Aorta (tissue), 5 donors: ENCODE measurements at places on chromosomes 6 and 20. TPM values are rescaled to one million over a fixed set of nuclear protein-coding genes. Genes with fewer than 3 reads are reported as not detected.
A peak's percentile ranks its signal among the peaks of the same experiment; 100 is the strongest.

- no peaks in the 10 kb centered on the region for H3K36me3 ChIP-seq
- H3K27ac ChIP-seq: no peak overlapping the region
- no peaks in the 10 kb centered on the region for H3K4me1 ChIP-seq
- peaks cover 2% of the 10 kb centered on the region for H3K27me3 ChIP-seq
- no peak overlapping the region for H3K4me3 ChIP-seq
Observed at GRCh38 chr6:150646228-150646627, 46.5 kb downstream of the PLEKHG1 start.

- no peak for DNase-seq
- H3K4me1 ChIP-seq: no peaks in the 10 kb centered on the region
- H3K27ac ChIP-seq: no peak overlapping the region
Observed at GRCh38 chr6:139014945-139015344, 13.6 kb upstream of the ABRACL start.

DNA sequence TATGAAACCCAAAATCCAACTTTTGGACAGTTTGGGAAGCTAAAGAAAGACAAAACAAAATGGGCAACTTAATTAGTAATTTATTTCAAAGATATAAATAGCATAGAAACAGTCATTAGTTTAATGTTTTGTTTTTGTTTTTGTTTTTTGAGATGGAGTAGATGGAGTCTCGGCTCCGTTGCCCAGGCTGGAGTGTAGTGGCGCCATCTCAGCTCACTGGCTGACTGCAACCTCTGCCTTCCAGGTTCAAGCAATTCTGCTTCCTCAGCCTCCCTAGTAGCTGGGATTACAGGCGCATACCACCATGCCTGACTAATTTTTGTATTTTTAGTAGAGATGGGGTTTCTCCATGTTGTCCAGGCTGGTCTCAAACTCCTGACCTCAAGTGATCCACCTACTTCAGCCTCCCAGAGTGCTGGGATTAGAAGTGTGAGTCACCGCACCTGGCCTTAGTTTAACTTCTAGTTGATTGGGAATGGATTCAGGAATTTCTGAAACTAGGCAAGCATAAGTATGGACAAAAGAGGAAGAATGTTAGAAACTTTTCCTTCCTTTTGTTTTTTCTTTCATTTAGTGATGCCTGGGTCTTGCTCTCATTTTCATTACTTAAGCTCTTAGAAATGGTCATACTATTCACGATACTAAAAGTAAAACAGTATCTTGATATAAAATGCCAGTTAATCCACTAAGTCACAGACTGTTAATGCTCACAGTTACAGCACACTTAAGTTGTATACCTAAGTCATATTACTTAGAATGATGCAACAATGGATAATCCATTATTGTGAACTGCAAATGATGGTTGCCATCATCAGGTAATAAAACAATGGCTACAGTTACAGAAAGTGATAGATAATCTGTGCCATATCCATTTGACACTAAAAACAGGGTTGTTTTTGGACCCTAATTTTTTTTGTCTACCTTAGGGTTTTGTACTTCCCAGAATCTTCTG lies 8.2 kb downstream of the SENP6 start:
- H3K27me3 ChIP-seq: no peaks in the 10 kb centered on the region
- no peaks in the 10 kb centered on the region for H3K36me3 ChIP-seq
- H3K4me3 ChIP-seq: no peak overlapping the region
- H3K27ac ChIP-seq: no peak overlapping the region
- no peak for DNase-seq
- H3K4me1 ChIP-seq: peaks cover 1% of the 10 kb centered on the region

DNA sequence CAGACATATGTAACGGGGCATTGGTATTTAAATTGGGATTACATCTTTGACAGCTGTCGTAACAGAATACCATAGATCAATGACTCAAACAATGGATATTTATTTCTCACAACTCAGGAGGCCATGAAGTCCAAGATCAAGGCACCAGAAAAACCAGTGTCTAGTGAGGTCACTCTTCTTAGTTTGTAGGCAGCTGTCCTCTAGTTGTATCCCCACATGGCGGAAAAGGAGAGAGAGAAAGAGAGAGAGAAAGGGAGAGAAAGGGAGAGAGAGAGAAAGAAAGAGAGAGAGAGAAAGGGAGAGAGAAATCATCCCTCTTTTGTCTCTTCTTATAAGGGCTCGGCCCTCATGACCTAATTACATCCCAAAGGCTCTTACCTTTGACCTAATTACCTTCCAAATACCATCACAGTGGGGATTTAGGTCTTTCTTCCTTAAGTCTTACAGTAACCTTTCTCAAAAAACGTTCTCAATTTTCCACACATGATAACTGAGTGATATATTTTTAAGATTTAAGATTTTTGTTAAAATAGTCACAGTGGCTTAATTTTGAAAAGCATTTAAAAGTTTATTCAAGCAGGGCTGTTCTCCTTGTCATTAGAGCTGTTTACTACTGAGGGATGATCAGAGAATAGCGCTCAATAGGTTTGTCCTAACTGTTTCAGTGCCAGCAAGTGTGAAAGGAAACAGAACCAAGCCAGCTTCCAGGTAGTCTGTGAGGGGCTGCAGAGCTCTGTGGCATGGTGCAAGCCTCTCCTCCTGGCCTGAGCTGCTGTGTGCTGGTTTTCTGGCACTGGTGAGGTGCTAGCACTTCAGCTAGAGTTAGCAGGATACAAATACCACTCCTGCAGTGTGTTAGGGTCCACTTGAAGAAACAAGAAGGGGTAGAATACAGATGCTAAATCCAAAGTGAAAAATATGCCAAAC lies 79.0 kb downstream of the IMPG1 start:
- H3K27ac ChIP-seq: no peak overlapping the region
- no peak overlapping the region for H3K4me3 ChIP-seq
- DNase-seq: no peak
- no peaks in the 10 kb centered on the region for H3K27me3 ChIP-seq

GRCh38 chr20:11260611-11261010 lies 586.8 kb upstream of the JAG1 start:
- H3K36me3 ChIP-seq: no peaks in the 10 kb centered on the region
- H3K27me3 ChIP-seq: no peaks in the 10 kb centered on the region
- no peaks in the 10 kb centered on the region for H3K4me1 ChIP-seq
- H3K27ac ChIP-seq: no peak overlapping the region

- no peak overlapping the region for H3K4me3 ChIP-seq
- H3K36me3 ChIP-seq: no peaks in the 10 kb centered on the region
Observed at GRCh38 chr6:134534708-134535149, 216.8 kb upstream of the SGK1 start.

TGM3 gene
- not detected for total RNA-seq

- H3K36me3 ChIP-seq: no peaks in the 10 kb centered on the region
- no peak for DNase-seq
- no peak overlapping the region for H3K4me3 ChIP-seq
- no peaks in the 10 kb centered on the region for H3K27me3 ChIP-seq
Observed at GRCh38 chr20:46604551-46605133, 46.6 kb downstream of the SLC13A3 start.

MOG gene
- not detected for total RNA-seq

XKR7 gene
- not detected for total RNA-seq

DNA sequence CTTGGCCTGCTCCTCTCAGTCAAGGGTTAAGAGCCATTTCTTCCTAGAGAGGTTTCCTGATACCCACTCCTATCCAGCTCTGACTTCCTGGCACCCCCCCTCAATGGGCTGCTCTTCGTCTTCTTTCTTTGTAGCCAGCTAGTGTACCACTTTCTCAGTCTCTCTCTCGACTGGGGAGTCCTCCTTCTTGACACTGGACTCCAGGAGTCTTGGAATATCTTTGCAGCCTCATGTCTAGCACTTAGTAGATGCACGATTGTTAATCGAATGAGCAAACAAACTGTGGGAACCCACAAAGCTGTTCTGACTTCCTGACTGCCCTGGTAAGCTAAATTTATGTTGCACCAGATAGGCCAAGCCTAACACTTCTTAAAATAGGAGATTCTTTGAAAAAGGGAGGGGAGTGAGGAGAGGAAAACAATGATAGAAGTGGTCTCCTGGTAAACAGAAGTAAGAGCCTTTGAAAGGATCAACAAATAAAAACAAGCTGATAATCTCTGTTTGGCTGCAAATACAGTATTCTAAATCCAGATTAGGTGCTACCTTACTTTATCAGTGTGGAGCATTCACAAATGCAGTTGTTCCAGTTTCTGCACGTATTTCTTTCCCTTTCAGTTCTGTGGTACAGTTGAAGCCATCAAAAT lies 160.1 kb upstream of the CITED2 start:
- H3K36me3 ChIP-seq: no peaks in the 10 kb centered on the region
- H3K27me3 ChIP-seq: no peaks in the 10 kb centered on the region
- H3K27ac ChIP-seq: no peak overlapping the region

FAM50B gene
- total RNA-seq: 9.1 TPM

SLC22A7 gene
- total RNA-seq: not detected

ALDH5A1 gene
- total RNA-seq: 8.2 TPM

DNA sequence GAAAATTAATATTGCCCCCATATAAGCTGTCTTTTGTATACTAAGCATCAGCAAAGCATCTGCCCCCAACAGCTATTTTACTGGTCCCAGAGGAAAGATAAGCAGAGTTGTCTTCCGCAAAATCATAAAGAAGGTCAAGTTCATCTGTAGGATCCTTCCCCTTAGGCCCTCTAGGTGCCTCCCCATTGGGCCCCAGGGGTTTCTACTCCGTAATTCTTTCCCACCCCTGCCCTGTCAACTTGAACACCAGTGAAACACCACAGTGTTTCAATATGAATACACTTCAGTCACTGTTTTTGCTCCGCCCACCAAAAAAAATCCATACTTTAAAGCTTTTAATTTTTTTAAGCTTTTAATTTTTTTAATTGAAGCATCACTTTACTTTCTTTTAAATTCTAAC lies 159.2 kb downstream of the ATXN1 start:
- H3K4me1 ChIP-seq: no peaks in the 10 kb centered on the region
- no peak for DNase-seq
- H3K4me3 ChIP-seq: no peak overlapping the region
- H3K27me3 ChIP-seq: no peaks in the 10 kb centered on the region
- peaks cover 2% of the 10 kb centered on the region for H3K36me3 ChIP-seq

- H3K36me3 ChIP-seq: peaks cover 5% of the 10 kb centered on the region
- H3K4me1 ChIP-seq: no peaks in the 10 kb centered on the region
- no peak for DNase-seq
- H3K4me3 ChIP-seq: no peak overlapping the region
Observed at GRCh38 chr20:20031790-20032189, 14.6 kb downstream of the NAA20 start.

DNA sequence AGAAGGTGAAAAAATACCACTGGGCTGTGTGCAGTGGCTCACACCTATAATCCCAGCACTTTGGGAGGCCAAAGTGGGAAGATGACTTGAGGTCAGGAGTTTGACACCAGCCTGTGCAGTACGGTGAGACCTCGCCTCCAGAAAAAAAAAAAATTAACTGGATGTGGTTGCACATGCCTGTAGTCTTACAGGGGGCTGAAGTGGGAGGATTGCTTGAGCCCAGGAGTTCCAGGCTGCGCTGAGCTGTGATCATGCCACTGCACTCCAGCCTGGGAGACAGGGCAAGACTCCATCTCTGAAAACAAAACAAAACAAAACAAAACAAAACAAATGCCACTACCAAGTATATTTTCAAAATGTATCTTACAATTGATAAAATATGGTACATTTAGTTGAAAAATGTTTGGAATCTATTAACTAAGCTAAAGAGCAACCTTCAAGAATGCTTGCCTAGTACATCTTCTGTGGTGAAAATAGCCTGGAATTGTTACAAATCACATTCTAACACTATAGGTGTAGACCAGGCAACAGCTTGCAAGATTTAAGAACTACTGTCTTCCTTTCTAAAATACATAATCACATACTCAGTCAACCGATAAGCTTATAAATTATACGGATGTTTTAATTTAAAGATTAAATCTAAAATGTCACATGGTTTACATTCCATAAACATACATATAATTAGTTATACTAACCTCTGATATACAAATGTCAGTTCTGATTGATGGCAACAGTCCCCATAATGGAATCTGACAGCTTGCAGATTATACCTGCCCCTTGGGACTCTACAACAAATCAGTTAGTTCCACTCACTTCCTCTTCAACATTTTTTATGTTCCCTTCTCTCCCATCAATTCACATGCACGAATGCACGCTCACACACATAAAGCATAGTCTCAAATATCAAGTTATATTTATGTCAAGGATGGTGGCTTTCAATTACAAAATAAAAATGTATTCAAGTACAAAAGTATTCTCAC lies 150.8 kb downstream of the ASCC3 start:
- no peaks in the 10 kb centered on the region for H3K4me1 ChIP-seq
- H3K27me3 ChIP-seq: no peaks in the 10 kb centered on the region
- no peak for DNase-seq
- H3K27ac ChIP-seq: no peak overlapping the region

- H3K36me3 ChIP-seq: peaks cover 2% of the 10 kb centered on the region
- no peaks in the 10 kb centered on the region for H3K4me1 ChIP-seq
- no peaks in the 10 kb centered on the region for H3K27me3 ChIP-seq
- H3K27ac ChIP-seq: peak within 1 kb of the TSS; percentile 88
- DNase-seq: peak; percentile 79
Observed at GRCh38 chr6:31728767-31729514, at the start of gene DDAH2. TSS of gene DDAH2 (minus strand) at chr6:31729299. CDS start at chr6:31729161, 138 bp downstream.

GRCh38 chr6:125107896-125108295 lies 45.7 kb upstream of the TPD52L1 start:
- peaks cover 7% of the 10 kb centered on the region for H3K4me1 ChIP-seq
- no peak overlapping the region for H3K4me3 ChIP-seq
- H3K27ac ChIP-seq: no peak overlapping the region
- no peak for DNase-seq
- no peaks in the 10 kb centered on the region for H3K27me3 ChIP-seq

DNA sequence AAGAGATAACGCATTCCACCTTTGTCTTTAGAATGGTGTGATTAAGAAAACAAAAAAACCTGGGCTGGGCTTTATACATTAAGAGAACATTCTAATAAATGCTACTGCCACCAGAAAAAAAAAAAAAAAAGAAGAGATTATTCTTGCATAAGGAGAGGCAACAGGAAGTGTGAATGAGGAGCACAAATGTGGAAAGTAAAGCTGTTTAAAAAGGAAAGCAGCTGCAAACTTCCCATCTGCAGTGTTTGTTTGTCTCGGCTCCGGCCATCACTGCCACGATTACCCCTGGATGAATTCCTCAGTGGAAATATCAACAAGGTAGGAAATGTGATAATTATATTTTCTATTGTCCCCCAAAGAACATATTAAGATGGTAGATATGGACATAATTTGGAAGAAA lies 223.9 kb downstream of the PHF3 start:
- H3K36me3 ChIP-seq: no peaks in the 10 kb centered on the region
- no peaks in the 10 kb centered on the region for H3K27me3 ChIP-seq
- no peak for DNase-seq

DNA sequence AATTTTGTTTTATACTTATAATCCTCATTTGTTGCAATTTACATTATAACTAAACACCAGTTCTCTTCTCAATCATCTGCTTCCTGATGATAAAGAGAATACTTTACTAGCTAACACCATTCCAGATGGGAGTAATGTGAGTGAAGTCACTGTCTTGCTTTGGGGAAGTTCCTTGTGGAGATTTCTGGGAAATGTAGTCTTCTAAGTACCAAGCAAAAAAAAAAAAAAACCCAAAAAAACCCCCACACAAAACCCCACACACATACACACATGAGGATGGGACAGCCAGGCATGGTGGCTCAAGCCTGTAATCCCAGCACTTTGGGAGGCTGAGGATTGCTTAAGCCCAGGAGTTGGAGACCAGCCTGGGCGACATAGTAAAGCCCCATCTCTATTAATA lies 2.2 kb upstream of the SNPH start:
- H3K4me3 ChIP-seq: no peak overlapping the region
- H3K4me1 ChIP-seq: no peaks in the 10 kb centered on the region
- no peaks in the 10 kb centered on the region for H3K27me3 ChIP-seq
- no peak for DNase-seq

- H3K27ac ChIP-seq: no peak overlapping the region
- no peak for DNase-seq
- H3K27me3 ChIP-seq: no peaks in the 10 kb centered on the region
- H3K4me3 ChIP-seq: no peak overlapping the region
Observed at GRCh38 chr20:34522969-34523871, 7.0 kb downstream of the DYNLRB1 start.
